H7 (cell line): ENCODE measurements at places on chromosomes 1 and 21.

DNA sequence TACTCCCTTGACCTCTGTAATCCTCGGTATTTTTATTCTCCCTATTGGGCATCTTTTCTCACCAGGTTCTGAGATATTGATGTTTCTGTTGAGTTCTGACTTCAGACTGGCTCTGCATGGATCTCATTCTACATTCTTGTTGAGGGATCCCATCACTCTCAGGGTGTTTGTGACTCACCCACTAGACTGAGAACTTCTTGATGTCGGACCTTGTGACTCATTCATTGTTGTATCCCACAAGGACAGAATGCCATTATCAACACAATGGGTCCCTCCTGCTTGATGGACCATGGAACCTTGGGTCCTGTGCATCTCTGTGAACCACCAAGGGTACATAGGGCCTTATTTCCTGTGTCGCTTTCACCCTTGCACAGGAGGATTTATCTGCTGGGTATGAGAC is 174.1 kb downstream of the PBX1 start:
- no peak for DNase-seq

GRCh38 chr1:246267896-246268295 is 239.2 kb downstream of the SMYD3 start:
- DNase-seq, result no peak

- DNase-seq, result peak; percentile 84
These were observed 100.4 kb downstream of the GALNT2 start for GRCh38 chr1:230167419-230167852.

GRCh38 chr1:41835485-41835884 is 83.2 kb downstream of the HIVEP3 start:
- DNase-seq, result no peak

- DNase-seq, result no peak
These were observed 180.7 kb downstream of the ZNF326 start for GRCh38 chr1:90175490-90176167.

- DNase-seq, result no peak
These were observed 26.1 kb downstream of the FABP3 start for GRCh38 chr1:31346785-31347184.

GRCh38 chr1:177480741-177481305 is 310.1 kb downstream of the BRINP2 start:
- no peak for DNase-seq

DNA sequence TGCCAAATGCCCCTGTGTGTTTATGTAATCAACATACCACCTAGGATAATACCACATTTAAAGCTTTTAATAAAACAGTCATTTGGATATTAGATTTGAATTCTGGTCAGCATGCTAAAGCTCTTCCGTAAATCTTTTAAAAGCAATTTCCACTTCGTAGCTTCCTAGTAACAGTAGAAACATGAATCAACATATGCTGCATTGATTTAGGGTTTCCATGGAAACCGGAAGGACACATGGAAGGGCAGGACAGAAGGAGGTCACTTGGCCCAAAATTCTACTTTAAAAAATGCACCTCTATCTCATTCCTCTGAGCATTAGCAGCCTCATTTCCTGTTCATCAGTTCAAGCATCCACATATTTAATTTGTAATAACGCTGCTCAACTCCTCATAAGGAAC is 8.1 kb downstream of the RGS8 start:
- DNase-seq, result no peak

- peak; percentile 24 for DNase-seq
These were observed 46.9 kb upstream of the DISP3 start for GRCh38 chr1:11431941-11432507.

- peak; percentile 69 for DNase-seq
These were observed 24.5 kb upstream of the GNPAT start for GRCh38 chr1:231216498-231216897.

DNA sequence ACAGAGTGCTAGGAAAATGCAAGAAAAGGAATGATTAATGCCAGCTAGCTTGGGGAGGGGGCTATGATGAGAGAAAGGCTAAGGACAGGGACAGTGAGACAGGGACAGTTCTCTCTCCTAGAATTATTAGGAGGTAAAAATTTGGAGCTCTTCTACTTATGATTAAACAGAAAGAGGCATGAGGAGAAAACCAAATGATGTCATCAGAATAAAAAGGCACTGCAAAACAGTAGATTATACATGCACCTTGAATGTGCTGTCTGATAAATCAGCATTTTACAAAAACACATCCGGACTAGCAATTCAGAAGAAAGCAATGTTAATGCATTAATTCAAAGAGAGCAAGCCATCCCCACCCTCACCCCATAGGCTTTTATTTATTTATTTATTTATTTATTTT is 277.5 kb downstream of the RGS7 start:
- no peak for DNase-seq

DNA sequence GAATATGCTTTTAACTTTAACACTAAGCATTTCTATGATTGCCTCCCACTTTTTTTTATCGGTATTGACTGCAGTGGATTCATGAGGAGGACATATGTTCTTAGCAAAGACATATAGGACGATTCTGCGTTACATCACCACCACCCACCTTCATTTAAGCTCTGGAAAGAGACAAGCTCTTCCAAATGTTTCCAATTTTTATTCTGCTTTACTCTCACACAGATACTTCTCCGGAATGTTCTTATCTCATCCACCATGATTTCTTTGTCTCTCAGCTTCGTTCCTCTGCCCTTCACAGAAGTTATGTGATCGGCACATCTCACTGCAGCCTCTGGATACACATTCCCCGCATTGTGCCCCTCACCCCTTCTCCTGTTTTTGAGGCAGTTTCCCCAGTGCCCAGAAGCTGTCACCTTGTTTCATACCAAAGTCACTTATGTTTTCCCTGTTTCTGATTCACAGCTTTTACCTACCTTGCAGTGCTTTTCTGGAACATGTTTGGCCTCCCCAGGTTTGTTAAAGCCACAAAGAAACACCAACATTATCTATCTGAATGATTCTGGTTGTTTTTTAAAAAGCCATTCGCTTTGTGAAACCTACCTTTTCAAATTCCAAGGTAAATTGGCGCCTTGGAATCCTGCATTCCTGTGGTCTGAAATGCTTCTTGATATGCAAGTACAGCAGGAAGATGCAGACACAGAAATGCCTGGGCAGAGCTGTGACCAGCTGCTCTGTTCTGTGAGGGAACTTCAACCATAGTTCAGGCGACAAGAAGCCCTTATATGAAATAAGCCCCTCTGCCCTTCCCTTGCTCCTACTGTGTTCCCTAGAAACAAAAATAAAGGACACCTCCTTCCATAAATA is 1020.2 kb downstream of the TTLL7 start:
- no peak for DNase-seq

GRCh38 chr1:230231774-230232145 is 164.7 kb downstream of the GALNT2 start:
- no peak for DNase-seq

GRCh38 chr1:21508580-21509350 is 458 bp upstream of the ALPL start:
- DNase-seq, result peak; percentile 99

GRCh38 chr1:165763442-165763841 is 5.2 kb downstream of the TMCO1 start:
- no peak for DNase-seq

DNA sequence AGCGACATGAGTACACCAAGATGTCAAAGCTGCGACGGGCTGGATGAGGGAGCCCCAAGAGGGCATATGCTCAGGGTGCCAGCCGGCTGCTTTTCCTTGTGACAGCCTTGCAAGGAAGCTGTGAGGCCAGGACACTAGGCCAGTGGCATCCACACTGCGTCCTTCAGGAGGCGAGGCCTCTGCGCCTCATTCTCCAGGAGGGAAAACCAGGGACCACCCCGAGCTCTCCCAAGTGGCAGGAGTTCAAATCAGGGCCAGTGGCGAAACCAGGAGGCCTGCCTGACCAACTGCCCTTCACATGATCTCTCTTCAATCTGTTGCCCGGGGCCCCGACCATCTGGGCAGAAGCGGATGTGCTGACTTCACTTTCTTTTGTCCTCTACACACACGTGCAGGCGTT is 8.2 kb downstream of the MUL1 start:
- DNase-seq, result no peak

GRCh38 chr1:185895208-185895900 is 161.2 kb downstream of the HMCN1 start:
- DNase-seq, result no peak

GRCh38 chr1:161910604-161911003 is 113.1 kb downstream of the OLFML2B start:
- DNase-seq, result no peak

- DNase-seq, result no peak
These were observed 17.8 kb downstream of the PKNOX1 start for GRCh38 chr21:42991992-42992740.

- no peak for DNase-seq
These were observed 441.9 kb upstream of the ZRANB2 start for GRCh38 chr1:71522721-71523120.

DNA sequence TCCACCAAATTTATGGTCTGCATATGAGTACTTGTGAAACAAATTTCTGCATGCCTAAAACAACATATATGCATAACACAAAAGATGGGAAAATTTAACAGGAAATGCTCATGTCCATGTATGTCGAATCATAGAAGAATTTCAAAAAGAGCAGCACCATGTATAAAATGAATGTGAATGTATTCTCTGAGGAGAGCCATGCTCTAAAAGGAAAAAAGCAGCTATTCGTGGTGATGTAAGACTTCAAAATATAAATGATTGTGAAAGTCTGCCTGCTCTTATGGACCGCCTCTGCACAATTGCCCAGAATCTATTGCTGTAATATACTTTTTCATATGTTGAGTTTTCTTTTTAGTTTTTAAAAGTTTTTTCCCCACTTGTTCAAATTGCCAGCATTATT is 66.8 kb downstream of the EPB41 start:
- DNase-seq, result no peak

- DNase-seq, result no peak
These were observed 22.9 kb downstream of the RRP1 start for GRCh38 chr21:43812139-43812821.

DNA sequence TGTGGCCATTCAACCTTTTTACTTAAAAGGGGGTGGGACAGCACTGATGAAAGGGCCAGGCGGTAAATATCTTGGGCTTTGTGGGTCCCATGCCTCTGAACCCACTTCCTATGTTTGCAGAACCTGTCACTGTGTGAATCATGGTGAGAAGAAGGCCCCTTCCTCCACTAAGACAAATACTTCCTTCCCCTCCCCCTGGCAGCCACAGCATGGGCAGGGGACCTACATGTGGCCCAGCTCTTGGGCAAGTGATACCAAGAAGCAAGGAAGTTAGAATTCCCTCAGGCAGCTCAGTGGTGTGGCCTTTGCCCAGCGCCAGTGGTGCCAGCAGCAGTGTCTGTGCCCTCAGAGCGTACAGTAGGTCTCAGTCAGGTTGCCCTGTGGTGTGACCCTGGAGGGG is 168.6 kb downstream of the TRIM33 start:
- DNase-seq, result no peak

- DNase-seq, result no peak
These were observed 24.1 kb downstream of the BRINP3 start for GRCh38 chr1:190453550-190453949.
